ENCODE measurements at places on chromosomes 2 and 18. TPM values are rescaled to one million over a fixed set of nuclear protein-coding genes. Genes with fewer than 3 reads are reported as not detected.

Gene BOLL
- total RNA-seq, result not detected

Gene ONECUT2
- total RNA-seq, result 0.41 TPM

Gene TSHZ1
- total RNA-seq, result 24.6 TPM

Gene MYO5B
- 0.44 TPM for total RNA-seq

Gene ASB18
- total RNA-seq, result 11.3 TPM

Gene CEP192
- total RNA-seq, result 25.6 TPM

Gene RAB6C
- 0.16 TPM for total RNA-seq

DNA sequence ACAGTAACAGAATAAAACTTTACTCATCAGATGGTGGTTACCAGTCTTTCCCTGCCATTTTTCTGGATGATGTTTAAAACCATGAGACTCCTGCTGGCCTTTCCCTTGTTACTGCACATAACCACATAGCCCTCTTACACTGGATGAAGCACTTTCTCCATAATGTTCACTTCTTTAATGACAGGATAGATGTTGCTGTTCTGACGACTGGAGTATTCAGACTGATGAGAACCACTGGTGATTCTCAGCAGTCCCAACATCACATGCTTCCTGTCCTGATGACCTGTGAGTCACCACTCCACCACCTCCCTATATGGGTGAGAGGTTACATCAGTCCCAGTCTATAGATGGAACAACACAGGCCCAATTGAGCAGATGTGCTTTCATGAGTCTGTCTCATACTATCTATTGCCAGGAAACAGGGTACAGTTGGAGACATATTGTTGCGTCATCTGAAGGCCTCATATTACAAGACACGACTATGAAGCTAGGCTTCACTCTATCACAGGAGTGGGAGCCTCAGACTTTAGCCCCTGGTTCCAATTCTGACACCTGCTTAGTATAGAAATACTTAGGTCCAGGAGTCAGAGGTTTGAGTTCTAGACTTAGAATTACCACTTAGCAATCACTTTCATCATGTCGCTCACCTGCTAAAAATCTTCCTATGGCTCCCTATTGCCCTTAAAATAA lies 145.7 kb upstream of the KLF7 start:
- H3K4me3 ChIP-seq, result no peak overlapping the region
- peak overlapping the region; percentile 30 for H3K27ac ChIP-seq
- H3K36me3 ChIP-seq, result no peaks in the 10 kb centered on the region
- DNase-seq, result no peak
- peaks cover 17% of the 10 kb centered on the region for H3K4me1 ChIP-seq

DNA sequence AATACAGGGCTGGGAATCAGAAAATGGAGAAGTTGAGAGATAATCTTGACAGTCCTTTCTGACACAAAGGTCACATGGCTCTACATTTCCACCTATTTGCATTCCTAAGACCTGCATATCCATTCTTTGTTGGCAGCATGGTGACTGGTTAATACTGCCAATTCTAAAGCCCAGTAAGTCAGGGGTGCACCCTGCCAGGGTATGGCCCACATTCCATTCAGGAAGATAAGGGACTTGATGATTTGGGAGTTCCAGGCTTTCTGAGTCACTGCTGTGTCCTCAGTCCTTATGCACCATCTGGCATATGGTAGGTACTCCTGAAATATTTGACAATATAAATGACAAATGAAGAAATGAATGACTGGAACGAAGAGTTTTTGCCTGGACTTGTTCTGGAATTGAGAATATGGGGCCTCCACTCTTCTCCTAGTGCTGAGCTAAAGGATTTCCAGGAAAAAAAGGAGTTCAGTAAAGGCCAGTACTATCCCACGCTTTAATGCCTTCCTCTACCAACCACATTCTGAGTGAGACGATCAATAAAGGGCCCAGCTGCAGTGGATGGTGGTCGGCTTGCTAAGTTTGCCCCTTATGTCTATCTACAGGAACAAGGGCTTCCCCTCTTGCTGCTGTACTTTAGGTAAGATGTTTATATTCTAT lies 31.7 kb upstream of the EIF2AK3 start:
- H3K4me1 ChIP-seq, result peaks cover 23% of the 10 kb centered on the region
- no peak for DNase-seq
- peak overlapping the region; percentile 85 for H3K27ac ChIP-seq
- no peaks in the 10 kb centered on the region for H3K27me3 ChIP-seq
- peak overlapping the region; percentile 44 for H3K4me3 ChIP-seq
- H3K36me3 ChIP-seq, result no peaks in the 10 kb centered on the region

Measured in left ventricle myocardium inferior (tissue), 1 donor.